Putamen (tissue), 1 donor: ENCODE measurements at places on chromosomes 13 and 19.

DNA sequence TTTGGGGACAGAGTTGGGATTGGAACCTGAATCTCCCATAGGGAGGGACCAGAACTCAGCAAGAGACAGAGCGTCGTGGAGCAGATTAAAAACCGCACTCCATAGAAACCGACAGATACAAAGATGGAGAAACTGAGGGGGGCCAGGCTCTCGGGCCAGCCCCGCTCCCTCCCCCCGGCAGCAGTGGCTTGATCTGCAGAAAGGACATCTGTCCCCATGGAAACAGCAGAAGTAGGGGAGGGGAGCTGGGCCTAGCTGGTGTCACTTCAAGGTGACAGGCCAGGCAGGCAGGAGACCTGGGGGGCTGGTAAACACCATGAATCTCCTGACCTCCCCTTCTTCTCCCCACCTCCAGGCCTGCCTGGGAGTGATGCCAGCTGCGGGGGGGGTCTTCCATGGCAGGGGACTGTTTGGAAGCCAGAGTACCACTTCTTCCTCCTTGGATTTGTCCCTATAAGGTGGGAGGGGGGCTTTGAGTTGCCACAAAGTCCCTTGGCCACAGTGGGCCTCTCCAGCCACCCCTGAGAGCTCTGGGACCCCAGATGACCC is 10.9 kb downstream of the TMIGD2 start:
- DNase-seq = no peak

DNA sequence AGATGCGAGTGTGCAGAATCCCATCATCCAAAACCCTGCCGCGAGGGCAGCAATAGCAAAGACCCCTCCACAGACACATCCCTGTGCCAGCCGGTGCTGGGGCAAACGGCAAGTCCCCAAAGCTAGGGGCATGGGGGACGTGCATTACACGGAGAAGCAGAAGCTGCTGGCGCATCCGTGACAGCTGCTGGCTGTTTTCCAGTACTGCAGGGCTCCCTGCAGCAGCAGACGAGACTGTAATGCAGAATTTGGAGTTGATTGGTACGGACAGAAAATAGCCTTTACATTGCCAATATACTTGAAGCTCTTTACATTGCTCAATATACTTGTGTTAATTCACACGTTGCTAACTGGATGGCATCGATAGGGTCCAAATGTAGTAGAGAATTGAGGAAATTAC is 77.2 kb upstream of the TMTC4 start:
- DNase-seq = peak; percentile 17

GRCh38 chr13:30872685-30873461 is 33.2 kb upstream of the MEDAG start:
- peak; percentile 58 for DNase-seq

DNA sequence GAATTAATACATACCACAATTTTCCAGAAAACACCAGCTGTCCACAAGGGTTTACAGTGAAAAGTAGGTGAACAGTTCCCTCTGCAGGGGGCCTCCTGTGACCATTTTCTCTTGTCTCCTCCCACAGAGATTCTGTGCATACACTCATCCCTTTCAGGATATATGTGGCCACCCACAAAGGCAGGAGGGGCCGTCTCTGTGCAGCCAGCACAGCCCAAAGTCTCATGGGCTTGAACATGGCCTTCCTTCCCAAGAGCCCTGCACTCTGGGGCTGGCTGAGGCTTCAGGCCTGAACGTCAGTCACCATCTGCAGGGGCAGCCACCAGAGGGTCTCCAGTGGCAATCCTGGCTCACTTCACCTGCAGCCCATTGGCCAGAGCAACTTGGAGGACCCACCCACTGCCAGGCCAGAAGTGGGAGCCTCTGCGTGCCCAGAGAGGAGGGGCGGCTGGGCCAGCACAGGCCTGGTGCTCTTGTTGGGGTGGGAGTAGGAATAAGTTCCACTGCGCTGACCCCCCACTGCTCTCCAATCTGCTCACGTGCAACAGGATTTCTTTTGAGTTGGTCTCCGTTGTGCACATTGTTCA is 25.1 kb downstream of the TMEM161A start:
- no peak for DNase-seq

GRCh38 chr13:54183728-54184127 is 1155.1 kb downstream of the OLFM4 start:
- no peak for DNase-seq

DNA sequence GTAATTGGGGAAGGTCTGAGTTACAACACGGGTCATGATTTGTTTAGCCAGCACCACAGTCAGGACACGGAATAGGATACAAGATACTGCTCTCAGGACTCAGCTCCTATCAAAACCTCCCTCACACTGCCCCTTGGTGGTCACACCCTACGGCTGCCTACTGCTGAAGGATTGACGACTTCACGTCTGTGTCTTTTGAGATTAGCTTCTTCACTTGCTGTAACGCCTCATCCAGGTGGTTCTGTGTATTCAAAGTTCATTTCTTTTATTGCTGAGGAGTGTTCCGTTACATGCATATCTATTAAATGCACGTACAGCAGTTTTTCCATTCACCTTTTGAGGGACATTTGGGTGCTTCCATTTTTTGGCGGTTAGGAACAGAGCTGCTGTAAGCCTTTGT is 46.3 kb downstream of the URI1 start:
- no peak for DNase-seq

DNA sequence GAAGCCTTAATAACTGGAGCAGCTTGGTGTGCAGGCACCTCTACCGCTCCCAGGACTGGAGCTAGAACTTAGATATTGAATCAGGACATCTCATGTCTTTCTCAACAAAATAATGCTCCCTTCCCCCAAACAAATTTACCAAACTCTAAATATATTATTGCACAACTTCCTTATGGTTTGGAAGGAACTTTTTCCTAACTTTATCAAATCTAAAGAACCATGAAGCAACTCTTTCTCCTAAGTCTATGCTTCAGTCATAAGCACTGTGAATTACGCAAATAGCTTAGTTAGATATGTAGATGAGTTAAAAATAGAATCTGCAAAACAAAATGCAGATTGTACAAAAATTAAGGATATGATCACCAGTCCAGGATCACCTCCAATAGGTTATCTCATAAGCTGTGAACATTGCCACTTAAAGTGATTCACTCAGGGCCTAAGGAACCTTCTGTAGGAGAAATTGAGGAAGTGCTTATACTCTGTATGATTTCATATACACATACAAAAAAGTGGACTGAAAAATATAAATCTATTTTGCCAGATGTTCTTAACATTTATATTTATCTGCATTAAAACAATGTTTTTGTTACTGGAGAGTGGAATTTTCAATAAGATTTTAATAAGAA is 20.4 kb upstream of the MAB21L1 start:
- DNase-seq = no peak

GRCh38 chr19:50325310-50326100 is 3.7 kb downstream of the KCNC3 start:
- peak; percentile 67 for DNase-seq

DNA sequence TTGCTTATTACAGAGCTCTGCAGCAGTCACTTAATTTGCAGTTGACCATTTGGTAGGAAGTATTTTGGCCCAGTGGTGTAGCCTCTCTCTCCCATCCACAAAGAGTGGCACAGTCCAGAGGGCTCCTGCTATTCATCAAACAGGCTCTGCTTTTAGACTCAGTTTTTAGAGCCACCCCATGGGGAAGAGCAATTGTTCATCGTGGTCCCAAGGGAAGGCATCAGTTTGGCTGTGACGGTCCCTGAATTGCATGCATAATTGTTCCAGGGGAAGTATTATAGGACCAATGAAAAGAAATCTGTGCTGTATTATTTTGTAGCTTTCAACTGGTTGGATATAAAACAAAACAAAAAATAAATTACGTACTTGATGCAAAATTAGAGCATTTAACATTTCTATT is 799.0 kb downstream of the DACH1 start:
- DNase-seq = no peak

GRCh38 chr13:48429886-48430285 is 17.0 kb upstream of the LPAR6 start:
- no peak for DNase-seq

GRCh38 chr19:56159009-56159559 is 16.7 kb upstream of the GALP start:
- DNase-seq = no peak

- DNase-seq = peak; percentile 58
Measured at GRCh38 chr19:13604902-13605586, 98.8 kb upstream of the CACNA1A start.

GRCh38 chr19:37718304-37718703 is 1.3 kb downstream of the ZNF607 start:
- no peak for DNase-seq

DNA sequence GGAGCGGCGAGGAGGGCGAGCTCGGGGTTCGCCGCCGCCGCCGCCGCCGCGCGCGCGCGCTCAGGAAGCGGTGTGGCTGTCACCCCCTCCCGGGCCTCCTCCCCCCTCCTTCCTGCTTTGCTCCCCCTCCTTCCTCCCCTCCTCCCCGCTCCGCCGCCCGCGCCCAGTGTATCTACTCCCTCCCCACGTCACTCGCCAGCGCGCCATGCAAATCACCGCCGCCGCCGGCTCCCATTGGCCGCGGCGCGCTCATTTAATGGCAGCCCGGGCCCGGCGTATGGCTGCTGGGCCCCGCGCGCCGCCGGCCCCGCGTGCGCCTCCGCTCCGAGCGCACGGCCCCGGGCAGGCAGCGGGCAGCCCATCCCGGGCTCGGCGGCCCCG is 335 bp upstream of the SOX1 start:
- peak; percentile 79 for DNase-seq

DNA sequence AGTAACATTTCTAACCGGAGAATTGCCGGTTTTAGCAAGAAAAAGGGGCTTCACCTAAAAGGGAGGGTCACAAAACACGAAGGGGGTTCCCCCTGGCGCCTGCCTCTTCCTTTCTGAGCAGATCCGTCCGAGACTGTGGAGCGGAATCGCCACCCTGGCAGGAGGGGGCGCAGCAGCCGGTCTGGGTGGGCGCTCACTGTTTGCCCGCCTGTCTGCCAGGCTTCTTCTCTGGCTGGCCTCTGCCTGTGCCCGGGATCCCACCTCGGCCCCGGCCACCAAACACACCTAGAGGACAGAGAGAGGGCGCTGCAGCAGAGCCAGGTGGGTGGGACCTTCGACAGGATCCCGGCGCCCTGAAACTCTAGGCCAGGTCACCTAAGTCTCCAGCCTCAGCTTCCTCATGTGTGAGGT is 15.6 kb downstream of the LSM4 start:
- DNase-seq = no peak

- DNase-seq = no peak
Measured at GRCh38 chr19:16814526-16815100, 14.6 kb upstream of the SIN3B start.

DNA sequence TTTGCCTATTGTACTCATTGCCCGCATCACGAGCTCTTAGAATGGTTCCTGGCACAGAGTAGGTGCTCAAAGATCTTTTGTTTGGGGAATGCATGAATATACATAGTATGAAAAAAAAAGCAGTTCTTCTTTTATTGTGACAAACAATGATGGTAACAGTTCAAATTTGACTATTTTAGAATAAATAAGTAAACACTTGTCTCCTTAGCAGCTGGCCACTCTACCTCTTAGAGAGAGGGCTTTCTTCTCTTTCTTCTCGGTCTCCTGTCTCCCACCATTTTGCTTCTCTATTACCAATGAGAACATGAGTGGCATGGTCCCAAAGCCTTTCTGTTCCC is 639 bp upstream of the SLAIN1 start:
- DNase-seq = peak; percentile 53

DNA sequence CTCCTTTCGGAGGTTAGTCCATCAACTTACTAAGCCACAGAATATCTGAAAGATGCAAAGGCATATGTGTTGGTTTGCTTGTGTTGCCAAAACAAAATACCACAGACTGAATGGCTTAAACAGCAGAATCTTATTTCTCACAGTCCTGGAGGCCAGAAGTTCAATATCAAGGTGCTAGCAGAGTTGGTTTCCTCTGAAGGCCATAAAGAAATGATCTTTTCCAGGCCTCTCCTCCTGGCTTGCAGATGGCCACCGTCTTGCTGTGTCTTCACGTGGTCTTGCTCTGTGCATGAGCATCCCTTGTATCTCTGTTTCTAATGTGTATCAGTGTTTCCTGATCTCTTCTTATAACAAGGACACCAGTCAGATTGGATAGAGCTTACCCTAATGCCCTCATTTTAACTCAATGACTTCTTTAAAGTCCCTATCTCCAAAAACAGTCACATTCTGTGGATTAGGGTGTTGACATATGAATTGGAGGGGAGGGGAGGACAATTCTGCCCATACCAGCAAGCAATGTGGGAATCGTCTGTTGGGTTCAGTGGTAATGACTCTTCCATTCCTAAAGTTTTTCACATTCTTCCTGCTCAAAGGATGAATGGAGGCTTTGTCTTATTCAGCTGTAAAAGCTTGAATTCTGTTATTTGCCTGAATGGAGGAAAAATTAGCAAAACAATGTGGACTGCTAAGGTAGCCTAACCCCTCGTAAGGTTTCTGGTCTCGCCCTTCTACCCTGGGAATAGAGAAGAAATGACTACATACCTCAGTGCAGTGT is 715.7 kb downstream of the DIAPH3 start:
- DNase-seq = no peak

DNA sequence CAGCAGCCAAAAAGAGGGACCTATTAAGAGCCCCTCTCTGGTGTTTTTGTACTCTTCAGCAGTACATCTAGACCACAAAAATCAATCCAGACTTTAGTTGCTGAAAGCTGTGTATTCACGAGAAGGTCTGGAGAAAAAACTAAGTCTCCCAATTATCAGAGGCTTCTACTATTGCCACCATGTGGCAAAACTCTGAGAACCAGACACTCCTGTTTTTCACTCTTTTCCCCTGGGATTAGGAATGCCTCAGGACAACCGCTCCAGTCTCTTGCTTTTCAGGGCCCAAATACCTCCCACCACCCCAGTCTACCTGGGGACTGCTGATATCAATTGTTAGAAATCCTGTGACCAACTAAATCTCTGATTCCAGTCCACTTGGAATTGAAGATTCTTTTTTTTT is 30.1 kb upstream of the OBI1 start:
- no peak for DNase-seq

DNA sequence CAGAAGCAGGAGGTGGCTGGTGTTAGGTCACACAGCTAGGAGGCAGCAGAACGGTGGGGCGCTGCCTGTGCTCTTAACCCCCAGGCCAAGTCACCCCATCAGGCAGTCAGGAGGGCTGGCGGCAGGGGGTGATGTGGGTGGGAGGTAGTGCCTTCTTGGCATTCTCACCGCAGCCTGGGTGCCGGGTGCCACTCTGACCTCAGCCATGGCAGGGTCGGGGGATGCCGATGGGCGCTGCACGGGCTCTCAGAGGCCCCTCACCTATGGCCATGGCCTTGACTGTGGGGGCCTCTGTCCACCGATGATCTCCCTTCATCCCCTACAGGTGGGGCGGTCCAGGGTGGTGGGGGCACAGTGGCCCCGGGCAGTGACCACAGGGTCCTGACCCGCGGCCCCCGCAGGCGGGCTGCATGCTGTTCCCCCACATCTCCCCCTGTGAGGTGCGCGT is 5.6 kb downstream of the PTOV1 start:
- no peak for DNase-seq

DNA sequence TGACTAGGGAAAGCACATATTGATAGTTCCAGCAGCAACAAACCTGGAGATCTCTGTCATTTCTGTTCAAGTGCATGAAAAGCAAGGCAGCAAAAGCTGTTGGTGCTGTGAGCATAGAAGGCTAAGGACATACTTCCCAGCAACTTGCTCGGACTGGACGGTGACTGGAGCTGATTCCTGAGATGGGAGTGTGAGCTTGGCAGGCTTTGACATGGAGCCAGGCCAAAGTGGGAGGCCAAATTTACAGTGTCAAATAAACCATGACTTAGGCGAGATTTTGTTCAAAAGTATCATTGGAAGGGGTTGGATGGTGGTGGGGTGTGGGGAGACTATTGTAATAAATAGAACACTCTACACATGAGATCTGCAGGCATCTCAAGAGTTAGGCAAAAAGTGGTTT is 5.9 kb upstream of the ARGLU1 start:
- no peak for DNase-seq

GRCh38 chr13:38670627-38671026 is 16.2 kb upstream of the FREM2 start:
- DNase-seq = no peak

- no peak for DNase-seq
Measured at GRCh38 chr19:6253954-6254733, 25.6 kb downstream of the MLLT1 start.
